ENCODE measurements at places on chromosomes 1 and 21.

DNA sequence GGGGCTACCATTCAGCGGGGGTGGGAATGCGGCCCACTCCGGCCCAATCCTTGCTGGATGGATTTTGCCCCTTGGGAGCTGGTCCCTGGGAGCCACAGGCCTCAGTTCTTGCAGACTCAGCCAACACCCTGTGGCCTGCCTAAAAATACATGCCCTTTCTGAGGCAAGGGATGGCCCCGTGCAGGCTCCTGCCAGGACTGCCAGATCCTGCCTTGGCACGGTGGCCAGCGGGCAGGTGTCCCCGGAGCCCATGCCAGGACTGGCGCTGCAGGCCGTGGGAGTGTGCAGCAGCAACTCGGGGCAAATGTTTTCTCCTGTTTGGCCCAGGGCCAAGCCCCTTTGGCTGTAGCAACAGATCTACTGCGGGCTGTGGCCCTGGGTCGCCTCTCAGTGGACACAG, 1.6 kb upstream of the PANK4 start:
- no peak for DNase-seq

DNA sequence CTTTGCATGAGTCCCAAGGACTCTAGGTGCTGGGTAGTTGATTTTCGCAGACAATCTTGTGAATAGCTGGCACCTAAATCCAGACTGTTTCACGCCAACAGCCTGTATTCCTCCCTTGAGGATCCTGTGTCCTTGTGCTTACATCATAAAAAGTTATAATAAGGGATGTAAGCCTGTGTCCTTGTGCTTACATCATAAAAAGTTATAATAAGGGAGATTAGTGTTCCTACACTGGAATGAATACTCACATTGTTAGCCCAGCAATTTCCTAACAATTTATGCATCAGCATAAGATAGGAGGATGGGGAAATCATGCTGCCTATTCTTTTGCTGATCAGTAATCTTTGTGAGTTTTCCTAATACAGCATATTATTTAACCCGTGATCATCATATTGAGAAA, 4.0 kb upstream of the HSD3B2 start:
- no peak for DNase-seq

- no peak for DNase-seq
These were observed 40.8 kb downstream of the KIAA1614 start for GRCh38 chr1:180953291-180954004.

GRCh38 chr21:14073615-14074014, 137.1 kb downstream of the LIPI start:
- DNase-seq, result no peak

- no peak for DNase-seq
These were observed 118.7 kb upstream of the CD34 start for GRCh38 chr1:208029381-208030287.

GRCh38 chr1:152348447-152348846, 11.4 kb downstream of the FLG2 start:
- DNase-seq, result no peak

DNA sequence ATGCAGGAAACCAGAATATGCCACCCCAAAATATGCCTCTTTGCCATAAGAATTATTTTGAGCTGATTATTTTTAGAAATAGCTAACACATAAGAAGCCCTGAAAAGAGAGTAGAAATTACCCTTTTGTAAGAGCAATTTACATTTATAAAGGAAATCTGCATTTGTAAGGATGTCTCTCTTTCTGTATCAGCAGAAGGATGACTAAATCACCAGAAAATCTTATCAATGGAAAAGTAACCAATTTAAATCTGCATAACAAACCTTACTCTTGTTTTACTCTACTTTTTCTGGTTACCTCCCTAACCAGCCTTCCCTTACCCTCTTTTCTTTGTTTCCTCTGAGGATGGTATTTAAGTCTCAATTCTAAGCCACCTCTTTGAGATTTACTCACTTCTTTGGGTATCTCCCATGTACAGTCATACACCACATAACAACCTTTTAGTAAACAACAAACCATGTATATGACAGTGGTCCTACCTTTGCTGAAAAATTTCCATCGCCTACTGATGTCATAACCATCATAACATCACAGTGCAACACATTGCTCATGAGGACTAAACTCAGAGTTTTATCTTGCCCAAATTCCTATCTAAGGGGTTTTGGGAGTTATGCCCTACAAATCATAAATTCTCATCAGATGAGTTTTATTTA, 126.6 kb upstream of the PLPPR4 start:
- no peak for DNase-seq

DNA sequence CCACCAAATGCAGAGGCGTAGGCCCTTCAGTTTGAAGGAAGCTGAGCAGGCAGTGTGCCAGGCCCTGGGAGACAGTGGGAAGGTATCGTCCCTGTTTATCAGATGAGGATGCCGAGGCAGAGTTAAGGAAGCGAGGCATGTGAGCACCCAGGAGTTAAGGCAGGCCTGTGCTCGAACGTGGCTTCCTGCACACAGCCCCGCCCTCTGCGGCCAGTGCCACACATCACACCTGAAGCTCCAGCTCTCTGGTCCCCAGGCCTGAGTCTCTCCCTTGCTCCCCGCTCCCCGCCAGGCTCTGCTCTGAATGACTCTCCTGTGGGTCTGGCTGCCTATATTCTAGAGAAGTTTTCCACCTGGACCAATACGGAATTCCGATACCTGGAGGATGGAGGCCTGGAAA, 32.1 kb downstream of the EPHX1 start:
- no peak for DNase-seq

GRCh38 chr1:47751996-47752451, 245.2 kb downstream of the TRABD2B start:
- no peak for DNase-seq

DNA sequence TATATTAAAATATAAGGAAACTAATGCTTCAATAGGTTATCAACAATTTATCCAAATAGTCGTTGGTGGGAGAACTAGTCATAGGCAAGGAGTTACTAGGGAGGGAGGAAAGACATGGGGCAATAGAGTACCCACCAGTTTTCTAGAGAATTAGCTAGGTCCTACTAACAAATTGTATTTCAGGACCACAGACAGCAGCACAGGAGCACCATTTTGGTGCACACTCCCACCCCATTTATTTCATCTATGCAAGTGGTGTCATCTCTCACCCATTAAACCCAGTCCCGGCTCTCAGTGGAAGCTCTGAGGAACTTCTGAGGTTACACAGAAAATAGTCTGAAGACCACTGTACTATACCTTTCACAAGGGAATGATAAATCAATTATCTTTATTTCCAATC, 89.0 kb upstream of the BCAR3 start:
- no peak for DNase-seq

DNA sequence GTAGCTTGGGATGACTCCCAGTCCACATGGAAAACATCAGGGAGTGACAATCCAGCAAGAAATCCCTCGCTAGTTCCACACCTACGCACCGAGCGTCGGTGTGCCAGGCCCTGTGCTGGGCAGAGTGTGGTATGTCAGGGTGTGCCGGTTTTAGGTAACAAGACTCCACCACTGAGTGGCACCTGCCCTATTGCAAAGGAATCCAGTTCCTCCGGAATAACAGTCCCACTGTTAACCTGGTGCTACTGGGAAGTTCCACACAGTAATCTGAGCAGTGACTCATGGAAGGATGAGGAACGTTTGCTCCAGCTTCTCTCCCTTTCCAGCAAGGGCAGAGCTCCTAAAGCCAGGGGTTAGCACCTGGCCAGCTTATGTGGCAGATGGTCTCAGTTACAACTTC, 14.3 kb downstream of the RNF207 start:
- no peak for DNase-seq

DNA sequence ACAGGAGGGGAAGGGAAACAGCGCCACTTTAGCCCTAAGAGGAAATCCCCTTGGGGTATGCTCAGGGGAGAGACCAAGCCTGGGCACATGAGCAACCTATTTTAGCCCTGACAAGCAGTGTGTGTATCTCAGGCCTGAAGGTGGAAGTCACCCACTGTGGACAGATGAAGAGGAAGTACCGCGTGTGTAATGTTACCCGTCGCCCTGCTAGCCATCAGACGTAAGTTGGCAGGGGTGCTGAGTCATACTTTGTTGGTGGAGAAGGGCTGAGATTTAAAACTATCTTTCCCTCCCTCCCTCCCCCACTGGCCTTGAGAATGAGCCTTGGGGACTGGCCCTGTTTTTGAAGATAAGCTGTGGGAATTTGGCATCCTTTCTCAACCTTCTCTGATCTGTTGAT, 11.2 kb downstream of the AGO1 start:
- DNase-seq, result no peak

GRCh38 chr1:225766967-225767633, 10.5 kb upstream of the SRP9 start:
- DNase-seq, result no peak

- DNase-seq, result no peak
These were observed 90.7 kb downstream of the ARHGEF10L start for GRCh38 chr1:17630048-17630830.

- DNase-seq, result no peak
These were observed 40.1 kb downstream of the TLR5 start for GRCh38 chr1:223102797-223103533.

GRCh38 chr1:202684716-202685115, 25.5 kb downstream of the SYT2 start:
- no peak for DNase-seq

GRCh38 chr1:175824079-175824478, 80.7 kb upstream of the TNR start:
- DNase-seq, result no peak

- no peak for DNase-seq
These were observed 5.2 kb downstream of the HES3 start for GRCh38 chr1:6248932-6249738.

GRCh38 chr1:207883104-207883651, 27.7 kb downstream of the CD34 start:
- DNase-seq, result no peak

DNA sequence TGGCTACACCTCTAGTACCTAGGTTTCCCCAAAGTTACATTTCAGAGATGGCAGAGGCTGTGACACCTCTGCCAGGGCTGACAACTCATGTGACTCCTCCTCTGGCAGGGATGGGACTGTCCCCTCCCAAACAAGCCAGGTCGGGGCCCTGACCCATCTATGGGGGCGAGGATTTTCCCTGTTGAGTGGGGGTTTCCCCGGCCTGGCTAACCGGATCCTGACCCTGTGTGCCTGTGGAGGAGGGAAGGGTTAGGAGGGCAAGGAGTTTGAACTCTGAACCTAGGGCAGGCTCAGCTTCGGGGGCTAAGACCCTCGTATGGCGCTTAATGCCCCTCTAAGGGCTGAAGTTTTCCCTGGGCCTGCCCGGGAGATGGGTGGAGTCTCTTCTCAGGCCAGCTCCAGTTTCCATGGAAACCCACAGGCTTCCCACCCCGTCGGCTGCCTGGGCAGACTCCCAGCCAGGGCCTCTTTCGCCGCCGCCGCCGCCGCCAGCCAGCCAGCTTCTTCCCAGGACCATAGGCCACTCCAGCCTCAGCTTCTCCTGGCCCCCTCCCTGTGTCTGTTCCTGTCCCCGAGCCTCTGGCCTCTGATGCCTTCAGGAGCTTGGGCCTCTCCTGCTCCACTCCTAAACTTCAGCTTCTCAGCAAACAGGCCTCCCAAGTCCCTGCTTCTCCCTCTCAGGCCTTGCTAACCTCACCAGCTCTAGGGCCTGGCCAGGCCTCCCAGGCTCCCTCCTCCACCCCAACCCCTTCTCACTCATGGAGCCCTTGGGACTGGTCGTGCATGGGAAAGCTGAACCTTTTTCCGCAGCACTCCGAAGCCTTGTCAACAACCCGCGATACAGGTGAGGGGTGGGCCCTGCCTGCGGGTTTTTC, at the start of gene BTBD19:
Gene BTBD19 (plus strand): TSS at position 461 of the 875 bp plus-strand sequence. CDS start 298 bp downstream, at position 759.
- DNase-seq, result no peak

DNA sequence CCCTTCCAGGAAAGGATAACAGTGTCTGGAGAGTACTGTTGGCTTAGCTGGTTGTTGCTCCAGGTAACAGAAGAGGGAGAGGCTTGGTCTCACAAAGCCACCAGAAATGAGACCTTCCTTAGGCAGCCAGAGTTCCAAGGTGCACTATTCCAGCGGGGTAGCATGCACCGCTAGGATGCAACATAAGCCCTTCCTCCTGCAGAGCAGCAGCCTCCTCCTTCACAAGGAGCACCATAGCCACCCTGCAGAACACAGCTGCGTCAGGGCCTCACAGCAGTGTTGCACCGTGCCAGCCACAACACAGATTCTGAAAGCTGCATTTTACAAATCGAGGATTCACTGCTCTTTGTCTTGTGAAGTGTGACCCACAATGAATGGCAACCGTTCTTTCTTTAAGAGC, 142.0 kb downstream of the CLIC6 start:
- DNase-seq, result no peak

DNA sequence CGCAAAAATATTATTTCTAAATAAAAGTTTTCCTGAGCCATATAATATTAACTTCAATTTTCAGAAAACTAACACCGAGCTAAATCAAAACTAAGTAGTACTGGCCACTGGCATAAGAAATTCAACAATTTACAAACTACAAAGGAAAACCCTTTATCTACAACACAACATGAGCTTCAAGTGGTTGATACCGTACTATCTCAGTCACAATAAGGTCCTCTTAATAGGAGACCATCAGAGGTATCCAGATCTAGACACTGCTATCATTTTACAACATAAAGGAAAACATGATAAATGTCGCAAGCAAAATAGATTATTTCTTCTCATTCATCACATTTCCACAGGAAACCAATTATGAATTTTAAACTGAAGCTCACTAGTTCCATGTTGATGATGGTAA, 39.5 kb downstream of the GATAD2B start:
- DNase-seq, result no peak

- no peak for DNase-seq
These were observed 26.1 kb upstream of the ZNF496 start for GRCh38 chr1:247357781-247358211.

- no peak for DNase-seq
These were observed 1.0 kb downstream of the MRAP start for GRCh38 chr21:32299695-32300094.

GRCh38 chr1:150268340-150268704, 494 bp downstream of the APH1A start:
- DNase-seq, result no peak

GRCh38 chr21:39874206-39874605, 7.0 kb downstream of the PCP4 start:
- no peak for DNase-seq

GRCh38 chr21:41459884-41460534, 34.0 kb downstream of the MX1 start:
- DNase-seq, result no peak

- DNase-seq, result no peak
These were observed 54.7 kb upstream of the ARHGEF16 start for GRCh38 chr1:3399732-3400131.

Measured in SK-N-MC (cell line).